Frontal cortex (tissue), 4 donors: ENCODE measurements at places on chromosomes 7 and 10. TPM values are rescaled to one million over a fixed set of nuclear protein-coding genes. Genes with fewer than 3 reads are reported as not detected.

Gene C10orf143
- 0.41 TPM for total RNA-seq

- DNase-seq = no peak
Observed at GRCh38 chr7:45601816-45602540, 27.8 kb downstream of the ADCY1 start.

Gene CAV1
- total RNA-seq = 17.5 TPM

GRCh38 chr10:52312942-52313255, 1.2 kb upstream of the DKK1 start:
- DNase-seq = no peak

DNA sequence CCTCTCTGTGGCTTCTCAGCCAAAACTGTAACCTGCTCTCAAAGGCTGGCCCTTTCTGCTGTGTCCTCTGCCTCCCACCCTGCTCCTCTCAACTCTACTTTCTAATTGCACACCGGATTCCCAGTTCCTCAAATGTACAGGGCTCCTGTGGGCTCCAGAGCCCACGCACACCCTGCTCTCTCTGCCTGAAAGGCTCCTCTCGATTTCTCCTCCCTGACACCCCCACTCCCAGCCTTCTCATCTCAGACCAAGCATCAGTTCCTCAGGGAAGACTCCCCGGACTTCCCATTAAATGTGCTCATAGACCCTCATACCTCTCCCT, 111.7 kb upstream of the STEAP1B start:
- no peak for DNase-seq

DNA sequence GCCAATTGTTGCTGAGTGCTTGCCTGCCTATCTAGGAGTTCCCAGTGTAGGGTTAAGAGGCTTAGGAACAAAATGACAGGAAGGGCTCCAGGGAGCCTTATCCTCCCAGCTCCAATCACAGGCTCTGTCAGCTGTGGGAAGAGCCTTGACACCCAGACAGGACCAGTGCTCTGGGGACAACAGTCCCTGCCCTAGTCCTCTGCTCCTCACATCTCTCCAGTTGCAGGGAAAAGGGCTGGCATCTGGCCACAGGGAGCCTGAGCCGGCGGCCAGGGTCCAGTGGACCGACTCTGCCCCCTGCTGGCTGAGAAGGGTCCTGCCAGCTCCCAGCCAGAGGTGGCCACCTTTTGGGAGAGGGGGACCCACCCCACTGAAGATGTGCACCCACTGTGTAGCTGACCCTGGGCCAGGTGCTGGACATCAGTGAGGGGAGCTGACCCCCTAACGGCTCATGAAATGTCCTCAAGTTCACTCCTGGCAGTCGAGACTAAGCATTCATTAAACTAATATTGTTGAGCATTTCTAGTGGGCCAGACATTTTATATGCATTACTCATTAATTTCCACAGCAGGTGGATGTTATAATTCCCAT, 17.6 kb downstream of the DNAJB12 start:
- peak; percentile 56 for DNase-seq

- no peak for DNase-seq
Observed at GRCh38 chr7:148256433-148256832, 334.1 kb upstream of the C7orf33 start.

- no peak for DNase-seq
Observed at GRCh38 chr10:29141761-29142160, 147.1 kb upstream of the LYZL1 start.

- DNase-seq = no peak
Observed at GRCh38 chr7:115707258-115708012, 323.1 kb downstream of the TFEC start.

- DNase-seq = no peak
Observed at GRCh38 chr7:104127204-104127603, 80.6 kb downstream of the ORC5 start.

Gene ABCC2
- 0.41 TPM for total RNA-seq

- DNase-seq = no peak
Observed at GRCh38 chr10:80410122-80410521, 1.8 kb downstream of the PRXL2A start.

Gene RBM20
- total RNA-seq = 0.41 TPM

Gene PILRA
- total RNA-seq = 0.82 TPM

DNA sequence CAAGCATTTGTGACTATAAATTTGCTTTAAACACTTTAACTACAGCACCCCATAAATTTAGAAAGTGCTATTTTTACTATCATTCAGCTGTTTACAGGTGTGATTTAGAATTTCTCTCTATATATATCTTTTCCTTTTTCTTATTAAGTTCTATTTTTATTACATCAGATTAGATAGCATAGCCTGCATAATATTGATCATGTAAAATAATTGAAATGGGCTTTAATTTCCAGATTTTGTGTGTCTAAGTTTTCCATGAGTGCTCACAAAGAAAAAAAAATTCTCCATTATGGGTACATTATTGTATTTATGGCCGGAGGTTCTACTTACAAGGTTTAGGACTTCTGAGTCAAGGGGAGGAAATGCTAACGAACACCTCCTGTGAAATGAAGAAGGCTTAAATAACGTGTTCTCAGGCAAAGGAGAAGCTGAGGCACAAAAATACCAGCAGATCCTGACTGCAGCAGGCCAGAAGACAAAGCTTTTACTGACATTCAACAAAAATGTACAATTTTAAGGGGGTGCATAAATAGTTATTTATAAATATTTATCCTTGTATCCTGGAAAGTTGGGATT, 114.2 kb downstream of the RNF133 start:
- DNase-seq = no peak

DNA sequence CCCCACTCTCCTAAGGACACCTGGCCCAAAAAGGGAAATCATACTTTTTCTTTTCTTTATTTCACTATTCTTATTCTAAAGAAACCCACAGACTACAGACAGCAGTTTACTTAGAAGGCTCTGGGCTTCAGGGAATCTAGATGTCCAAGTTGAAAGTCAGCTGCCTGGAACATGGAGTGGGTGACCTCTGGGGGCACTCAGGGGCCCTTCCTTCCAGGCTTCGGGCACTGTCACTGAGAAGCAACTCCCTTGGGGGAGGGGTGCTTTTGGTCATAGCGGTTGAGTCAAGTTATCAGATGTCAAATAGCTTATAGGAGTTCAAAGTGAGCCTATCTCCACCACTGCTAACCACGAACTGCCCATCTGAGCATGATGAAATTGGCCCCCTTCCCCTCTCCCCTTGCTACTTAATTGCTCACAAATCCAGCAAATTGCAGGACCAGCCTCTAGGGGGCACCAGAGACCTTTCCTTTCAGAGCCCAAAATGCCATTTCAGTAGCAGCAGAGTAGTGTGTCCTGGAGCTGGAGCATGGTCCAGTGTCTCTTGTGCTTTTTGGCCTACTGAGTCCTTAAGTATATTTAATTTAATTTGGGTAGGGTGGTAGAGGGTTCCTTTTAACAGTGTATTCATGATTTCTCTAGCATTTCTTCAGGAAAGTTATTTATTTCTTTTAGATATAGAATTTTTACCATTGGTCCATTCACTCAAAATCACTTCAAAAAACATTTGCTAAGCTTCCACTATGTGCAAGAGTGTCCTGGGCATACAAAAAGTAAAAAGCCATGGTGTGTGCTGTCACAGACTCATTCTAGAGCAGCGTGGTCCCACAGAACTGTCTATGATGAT, 463.8 kb downstream of the KCNMA1 start:
- DNase-seq = peak; percentile 48

Gene ADCYAP1R1
- total RNA-seq = 34.2 TPM

GRCh38 chr10:70267161-70267933, 16.5 kb downstream of the NPFFR1 start:
- no peak for DNase-seq

- no peak for DNase-seq
Observed at GRCh38 chr7:55188590-55189138, 169.8 kb downstream of the EGFR start.

DNA sequence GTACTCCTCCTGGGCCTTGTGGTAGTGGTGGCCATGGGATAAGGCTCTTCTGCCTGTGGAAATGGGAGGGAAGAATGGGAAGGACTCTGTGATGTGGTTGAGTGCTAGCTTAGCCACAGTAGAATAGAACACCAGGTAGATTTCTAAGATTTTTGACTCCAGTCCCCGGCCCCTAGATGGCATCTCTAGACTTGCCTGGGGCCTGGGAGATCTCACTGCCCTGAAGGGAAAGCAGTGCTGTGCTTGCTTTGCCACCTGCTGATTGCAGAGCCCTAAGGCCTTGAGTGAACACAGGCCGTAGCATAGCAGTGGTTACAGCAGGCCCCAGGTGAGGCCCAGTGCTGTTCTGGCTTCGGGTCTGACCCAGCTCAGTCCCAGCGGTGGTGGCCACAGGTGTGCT, 252.0 kb downstream of the TCF7L2 start:
- no peak for DNase-seq

- peak; percentile 64 for DNase-seq
Observed at GRCh38 chr7:6271060-6271658, 1.3 kb downstream of the CYTH3 start.

DNA sequence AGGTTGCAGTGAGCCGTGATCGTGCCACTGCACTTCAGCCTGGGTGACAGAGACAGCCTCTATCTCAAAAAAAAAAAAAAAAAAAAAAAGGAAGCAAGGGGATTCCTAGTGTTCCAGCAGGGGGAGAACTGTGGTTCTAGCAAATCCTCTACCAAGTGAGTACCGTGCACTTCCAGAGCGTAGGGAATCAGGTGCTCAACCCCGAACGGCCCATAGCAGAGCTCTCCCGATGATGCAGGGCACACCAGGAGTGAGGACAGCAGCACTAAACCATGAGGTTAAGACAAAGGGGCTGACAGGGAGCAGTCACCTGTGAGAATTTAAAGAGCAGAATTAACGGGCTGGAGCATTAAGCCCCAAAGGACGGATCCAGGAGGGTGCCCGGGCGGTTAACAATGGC, 173.6 kb downstream of the PTPRN2 start:
- DNase-seq = no peak

DNA sequence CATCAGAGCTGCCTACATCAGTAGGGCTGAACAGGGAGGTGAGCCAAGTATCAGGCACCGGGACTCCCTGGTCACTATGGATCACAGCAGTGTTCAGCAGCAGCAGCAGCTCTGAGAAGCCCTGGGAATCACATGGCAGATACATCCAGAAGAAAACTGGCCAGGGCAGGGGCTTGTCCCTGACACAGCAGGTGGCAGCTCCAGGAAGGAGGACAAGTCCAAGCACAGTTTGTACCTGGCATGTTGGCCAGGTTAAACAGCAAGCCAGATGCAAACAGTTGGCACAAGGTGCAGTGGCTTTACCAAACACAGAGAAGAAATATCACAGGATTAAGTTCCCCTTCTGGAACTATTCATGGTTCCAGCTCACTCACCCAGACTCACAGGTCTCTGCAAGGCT, 139.4 kb downstream of the KCNMA1 start:
- DNase-seq = no peak

DNA sequence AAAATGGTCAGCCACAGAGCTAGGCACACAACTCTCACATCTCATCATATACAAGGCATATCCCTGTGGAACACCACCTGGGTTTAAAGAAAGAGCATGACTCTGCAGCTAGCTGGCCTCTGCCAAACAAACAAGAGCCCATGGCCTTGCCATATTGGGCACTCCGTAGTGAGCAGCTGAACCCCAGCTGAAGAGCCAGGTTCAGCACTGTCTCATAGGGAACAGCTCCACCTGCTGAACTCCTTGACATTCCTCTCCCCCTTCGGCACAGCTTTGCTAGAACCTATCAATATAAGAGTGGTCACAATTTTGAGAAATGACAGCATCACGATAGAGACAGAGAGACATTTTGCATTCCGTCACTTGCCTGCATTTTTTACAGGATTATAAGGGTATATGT, 20.0 kb downstream of the SORCS1 start:
- DNase-seq = no peak

DNA sequence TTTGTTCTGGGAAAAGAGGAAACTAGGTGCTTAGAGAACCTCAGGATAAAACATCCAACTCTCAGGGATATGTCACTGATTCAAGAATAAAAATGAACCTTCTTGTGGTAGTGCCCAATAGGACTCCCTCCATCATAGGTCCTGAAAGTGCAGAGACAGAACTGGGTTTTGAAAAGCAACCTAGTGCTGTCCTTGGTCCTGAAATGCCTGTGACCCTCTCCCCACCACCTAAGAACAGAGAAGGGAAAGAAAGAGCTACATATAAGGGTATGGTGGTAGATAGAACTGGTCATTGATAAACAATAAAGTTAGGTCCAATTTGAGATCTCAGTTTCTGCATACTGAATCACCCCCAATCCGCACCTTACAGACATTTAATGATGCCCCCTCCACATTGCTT, 953.3 kb downstream of the XPNPEP1 start:
- no peak for DNase-seq

DNA sequence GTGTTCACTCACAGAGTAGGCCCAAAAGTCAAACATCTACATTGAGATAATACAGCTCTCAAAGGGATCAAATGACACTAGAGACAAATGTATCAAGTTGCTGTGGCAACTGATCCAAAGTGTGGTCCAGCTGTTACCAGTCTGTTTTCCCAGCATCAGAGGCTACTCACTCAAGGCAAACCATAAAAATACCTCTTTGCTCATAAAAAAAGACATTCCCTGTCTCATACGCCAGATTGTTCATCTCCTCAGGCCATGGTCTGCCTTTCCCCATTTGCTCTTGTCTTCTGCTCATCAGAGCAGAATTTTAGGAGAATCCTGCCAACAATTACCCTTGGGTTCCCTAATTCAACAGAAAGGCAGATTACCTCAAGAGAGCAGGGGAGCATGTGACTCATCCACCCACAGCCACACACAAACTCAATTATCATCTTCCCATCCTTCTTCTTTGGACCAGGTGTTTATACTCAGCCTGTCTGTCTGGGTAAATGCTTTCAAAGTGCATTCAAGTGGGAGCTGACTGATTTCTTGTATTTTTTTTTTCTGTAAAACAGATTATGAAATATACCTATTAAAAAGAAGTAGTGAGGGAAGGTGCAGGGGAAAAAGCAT, 226.5 kb upstream of the HPS1 start:
- DNase-seq = no peak

DNA sequence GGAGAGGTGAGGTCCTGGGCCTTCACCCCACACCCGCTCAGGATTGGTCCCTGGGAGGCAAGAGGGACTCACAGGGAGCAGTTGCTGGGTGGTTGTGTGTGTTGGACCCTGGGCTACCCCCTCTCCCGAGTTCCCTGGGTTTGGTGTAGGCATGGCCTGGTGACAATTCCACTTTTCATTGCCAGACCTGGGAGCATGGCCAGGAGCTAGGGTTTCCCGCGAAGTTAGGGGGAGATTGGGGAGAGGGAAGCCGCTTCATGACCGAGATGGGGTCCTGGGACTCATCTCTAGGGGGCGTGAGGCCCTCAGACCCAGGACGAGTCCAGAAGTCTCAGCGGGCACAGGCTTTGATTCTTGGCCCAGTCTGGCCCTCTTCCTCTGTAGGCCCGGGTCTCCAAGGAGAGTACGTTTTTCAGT, 606 bp downstream of the PALD1 start:
- DNase-seq = no peak

DNA sequence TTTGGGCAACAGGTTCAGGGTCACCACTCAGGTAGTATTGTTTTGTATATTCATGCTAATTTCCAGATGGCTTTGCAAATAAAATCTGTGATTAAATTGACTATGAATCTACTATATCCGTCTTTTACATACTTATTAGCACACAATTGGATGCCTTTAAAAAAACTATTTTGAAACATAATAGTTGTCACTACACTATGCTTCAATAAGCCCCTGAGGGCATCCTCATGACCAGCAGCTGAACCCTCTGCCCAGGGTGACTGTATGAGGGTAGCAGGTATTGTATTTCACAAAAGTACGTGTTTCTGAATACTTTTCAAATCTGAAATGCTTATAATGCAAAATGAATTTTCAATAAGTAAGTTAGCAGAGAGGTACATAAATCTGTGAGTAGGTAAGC, 97.3 kb downstream of the DNAH11 start:
- DNase-seq = no peak
